ENCODE measurements at places on chromosomes 7 and 10.

DNA sequence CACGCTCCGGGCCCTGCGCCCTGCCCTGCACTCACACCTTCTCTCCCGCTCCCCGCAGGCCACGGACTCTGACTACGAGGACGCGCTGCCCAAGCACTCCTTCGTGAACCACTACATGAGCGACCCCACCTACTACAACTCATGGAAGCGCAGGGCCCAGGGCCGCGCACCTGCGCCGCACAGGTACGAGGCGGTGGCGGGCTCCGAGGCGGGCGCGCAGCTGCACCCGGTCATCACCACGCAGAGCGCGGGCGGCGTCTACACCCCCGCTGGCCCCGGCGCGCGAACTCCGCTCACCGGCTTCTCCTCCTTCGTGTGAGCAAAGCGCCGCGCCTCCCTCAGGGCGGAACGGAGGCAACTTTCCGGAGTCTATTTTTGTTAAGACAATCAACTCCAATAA is 417.0 kb upstream of the FOXK1 start:
- no peak for DNase-seq

GRCh38 chr7:71486856-71487628 is 355.1 kb downstream of the GALNT17 start:
- no peak for DNase-seq

DNA sequence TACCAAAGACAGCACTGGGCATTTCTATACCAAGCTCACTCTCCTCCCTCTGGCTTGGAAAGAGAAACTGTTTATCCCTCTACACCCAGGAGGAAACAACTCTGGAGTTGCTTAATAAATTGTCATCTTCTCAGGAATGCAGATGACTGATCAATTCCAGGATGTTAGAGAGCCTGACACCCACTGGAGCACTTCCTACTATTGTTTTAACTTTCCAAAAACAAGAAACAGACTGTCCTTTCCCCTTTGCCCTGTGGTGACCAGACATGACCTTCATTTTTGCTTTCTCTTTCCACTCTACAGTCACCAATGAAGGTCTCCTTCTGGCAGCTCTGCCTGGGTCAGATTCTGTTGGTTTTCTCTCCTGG is 19.6 kb downstream of the GIMAP4 start:
- DNase-seq = no peak

DNA sequence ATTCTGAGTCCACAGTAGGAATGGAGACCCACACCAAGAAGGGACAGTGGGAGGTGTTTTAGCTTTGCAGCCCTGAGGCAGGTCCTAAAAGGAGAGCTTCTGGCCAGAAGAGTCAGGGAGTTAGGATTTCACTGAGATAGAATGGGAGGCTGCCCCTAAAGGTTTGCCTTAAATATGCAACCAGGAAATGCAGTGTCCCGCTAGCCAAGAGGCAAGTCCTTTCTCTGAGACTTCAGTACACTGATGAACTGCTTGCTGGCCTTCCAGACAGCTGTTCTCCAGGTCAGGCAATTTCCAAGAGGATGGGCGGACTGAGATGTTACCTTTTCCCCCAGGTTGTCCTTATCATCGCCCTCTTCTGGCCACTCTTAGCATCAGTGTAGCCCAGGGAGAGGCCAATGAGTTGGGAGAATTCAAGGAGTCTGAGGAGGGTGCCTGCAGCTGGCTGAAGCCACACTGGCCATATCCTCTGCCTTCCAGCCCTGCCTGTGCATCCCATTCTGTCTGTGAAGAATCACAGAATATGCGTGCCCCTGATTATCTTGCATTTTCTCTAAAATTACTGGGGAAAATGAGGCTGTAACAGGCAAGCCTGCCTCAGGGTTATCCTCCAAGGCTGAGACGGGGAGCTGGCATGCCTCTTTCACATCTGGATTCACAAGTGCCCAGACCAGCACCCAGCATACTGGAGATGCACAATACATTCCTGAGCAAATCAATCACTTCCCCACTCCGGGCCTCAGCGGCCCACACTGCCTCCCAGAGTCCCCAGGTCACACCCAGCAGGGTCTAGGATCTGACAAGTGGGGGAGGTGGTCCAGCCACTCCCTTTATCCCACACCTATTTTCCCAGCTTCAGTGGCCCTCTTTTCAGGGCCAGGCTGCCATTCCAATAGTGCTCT is 2.4 kb downstream of the TLL2 start:
- DNase-seq = peak; percentile 50

- DNase-seq = no peak
Observed at GRCh38 chr10:30607814-30608213, 21.7 kb downstream of the LYZL2 start.

- DNase-seq = no peak
Observed at GRCh38 chr10:103281753-103282152, 4.8 kb downstream of the INA start.

DNA sequence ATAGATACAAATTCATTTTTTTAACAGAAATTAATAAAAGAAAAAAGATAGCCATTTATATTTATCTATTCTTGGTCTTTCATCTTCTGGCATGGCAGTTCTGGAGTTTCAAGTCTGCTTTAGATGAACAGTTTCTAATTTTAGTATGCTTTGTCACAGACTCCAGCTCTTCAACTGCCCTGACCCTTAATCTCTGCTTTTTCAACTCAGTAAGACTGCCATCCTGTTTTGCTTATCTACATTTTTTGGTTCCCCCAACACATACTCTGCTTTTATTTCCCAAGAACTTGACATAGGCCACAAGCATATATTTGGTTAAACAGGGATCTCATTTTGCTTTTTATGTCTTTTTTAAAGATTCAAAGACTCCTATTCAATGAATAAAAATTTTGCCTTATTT is 309.3 kb upstream of the KCND2 start:
- DNase-seq = no peak

- no peak for DNase-seq
Observed at GRCh38 chr7:29990931-29991330, 1.3 kb upstream of the SCRN1 start.

DNA sequence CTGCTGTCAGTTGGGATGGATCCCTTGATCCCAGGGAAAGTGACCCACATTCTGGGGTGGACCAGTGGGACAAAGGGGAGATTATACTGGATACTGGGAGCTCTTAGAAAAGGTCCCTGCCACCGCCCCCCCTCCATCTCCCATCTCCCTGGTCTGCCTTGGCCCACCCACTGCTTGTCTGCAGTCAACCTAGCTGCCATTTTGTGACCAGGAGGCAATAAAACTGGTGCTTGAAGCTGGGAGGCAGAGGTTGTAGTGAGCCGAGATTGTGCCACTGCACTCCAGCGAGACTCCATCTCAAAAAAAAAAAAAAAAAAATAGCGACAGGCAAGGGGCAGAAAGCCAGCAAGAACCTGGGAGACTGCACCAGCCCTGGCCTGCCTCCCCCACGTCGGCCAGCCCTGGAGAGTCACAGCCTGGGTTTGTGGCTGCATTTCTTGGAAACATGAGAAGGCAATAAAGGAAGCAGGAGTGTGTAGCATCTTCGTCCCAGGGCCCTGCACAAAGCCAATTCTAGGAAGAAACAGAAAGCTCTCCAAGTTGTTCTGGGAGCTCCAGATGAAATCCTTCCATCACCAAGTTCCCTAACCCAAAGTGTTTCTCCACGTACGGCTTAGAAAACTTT is 4.7 kb upstream of the ARPC1B start:
- no peak for DNase-seq

DNA sequence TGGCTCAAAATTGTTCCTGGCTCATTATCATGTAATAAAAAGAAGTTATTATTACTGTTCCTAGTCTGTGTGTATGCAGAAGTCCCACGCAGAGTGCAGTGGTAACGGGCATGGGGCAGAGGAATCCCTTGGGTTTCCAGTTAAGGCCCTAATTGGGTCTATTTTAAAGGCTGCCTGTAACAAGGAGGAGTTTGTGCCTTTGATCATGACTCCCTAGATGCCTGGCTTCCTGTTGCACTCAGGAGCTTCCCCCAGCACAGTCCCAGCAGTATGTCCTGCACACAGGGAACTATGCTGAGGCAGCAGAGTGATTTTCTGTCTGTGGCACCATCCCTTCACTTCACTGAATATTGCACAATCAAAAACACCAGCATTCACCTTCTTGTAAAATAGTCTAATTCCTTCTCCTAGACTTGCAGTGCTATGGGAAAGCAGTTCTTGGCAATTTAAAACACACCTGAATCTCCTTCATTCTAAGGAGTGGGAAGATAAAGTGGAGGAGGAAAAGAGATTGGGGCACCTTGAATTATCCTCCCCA is 22.9 kb downstream of the SORCS1 start:
- DNase-seq = no peak

DNA sequence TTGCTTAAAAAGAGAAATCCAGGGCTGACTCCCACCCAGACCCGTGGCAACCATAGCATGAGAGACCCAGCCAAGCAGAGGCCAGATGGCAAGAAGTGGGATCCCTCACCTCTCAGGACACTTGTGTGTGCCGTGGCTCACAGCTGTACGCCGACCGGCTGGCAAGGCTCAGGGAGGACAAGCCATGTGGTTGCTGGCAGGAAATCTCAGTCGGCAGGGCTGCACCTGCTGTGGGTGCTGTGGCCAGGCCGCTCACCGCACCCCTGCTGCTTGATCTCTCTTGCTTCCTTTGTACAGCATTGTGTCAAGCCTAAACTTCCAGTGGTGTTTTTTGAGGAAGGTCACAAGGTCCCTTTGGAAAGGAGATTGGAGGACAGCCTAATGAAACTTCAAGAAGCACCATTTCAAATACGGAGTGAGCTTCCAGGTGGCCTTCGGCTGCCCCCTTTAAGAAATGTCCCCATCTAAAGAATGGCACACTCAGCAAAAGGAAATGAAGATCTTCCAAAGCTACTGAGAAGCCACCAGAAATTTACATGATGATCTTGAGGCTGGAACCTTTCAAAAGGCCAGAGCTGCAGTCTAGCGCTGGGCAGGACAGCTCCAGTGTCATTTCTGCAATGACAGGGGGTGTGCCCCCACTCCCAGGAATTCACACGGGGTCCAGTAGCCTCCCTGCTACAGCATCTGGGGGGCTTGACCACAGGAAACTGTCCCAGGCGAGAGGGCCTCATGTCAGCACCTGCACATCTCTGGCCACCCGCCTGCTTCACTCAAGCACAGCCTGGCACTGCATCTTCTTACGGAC is 409.0 kb upstream of the MGMT start:
- DNase-seq = peak; percentile 56

DNA sequence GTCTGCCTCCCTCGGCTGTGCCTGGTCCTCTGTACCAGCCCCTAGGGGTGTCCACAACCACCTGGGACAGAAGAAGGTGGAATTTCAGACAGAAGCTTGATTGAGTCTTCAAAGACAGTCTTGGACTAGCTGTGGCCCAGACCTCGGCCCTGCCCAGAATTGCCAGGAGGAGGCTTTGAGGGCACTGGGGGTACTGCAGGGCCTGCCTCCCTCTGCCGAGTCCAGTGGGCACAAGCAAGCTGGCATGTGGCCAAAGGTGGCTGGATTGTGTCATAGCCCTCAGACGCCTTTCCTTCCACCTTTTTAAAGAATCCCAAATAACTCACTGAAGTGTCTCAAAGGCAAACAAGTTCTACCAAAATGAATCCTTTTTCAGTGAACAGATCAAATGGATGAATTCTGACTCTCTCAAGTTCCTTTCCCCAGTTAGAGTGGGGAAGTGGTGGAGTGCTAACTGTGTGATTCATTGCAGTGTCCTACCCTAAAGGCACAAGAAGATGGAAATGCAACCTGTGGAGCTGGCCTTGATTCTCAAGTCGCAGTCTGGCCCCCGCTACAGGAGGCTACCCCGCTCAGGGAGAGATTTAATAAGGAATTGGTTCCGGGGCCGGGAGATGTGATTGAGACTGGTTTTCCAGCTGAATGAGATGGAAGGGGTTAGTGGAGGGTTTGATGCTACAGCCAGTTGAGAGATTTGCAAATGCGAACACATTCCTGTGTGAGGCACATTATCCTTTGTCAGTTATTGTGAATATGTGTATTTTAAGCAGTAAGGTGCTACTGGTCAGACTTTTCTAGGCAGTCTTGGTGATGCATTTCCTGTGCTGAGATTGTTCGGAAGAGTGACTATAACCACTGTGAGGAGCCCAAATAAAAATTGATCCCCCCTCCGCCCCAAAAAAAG is 28.8 kb upstream of the SLC26A4 start:
- DNase-seq = no peak

- peak; percentile 89 for DNase-seq
Observed at GRCh38 chr10:133261726-133262325, 14.8 kb downstream of the ADAM8 start.

- no peak for DNase-seq
Observed at GRCh38 chr10:48545462-48546145, 59.3 kb downstream of the ARHGAP22 start.

GRCh38 chr7:115511330-115511729 is 519.2 kb downstream of the TFEC start:
- no peak for DNase-seq

GRCh38 chr7:92823042-92823441 is 13.3 kb downstream of the CDK6 start:
- DNase-seq = peak; percentile 44

DNA sequence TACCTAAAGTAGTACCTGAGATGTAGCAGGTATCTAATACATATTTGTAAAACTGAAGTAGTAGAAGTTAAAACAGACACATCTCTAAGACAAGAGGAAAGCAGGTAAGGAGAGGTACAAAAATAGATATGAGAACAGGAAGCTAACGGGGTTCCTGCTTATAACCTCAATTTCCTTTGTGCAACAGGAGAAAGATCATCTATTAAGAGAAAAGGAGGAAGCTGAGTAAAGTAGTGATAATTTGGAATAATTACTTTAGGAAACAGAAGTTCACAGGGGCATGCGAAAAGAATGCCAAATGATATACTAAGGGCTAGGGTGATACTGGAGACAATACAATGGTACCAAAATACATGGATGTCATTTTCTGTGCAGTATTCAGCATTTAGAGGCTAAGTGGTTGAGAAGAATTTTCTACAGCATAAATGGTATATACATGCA is 108.7 kb downstream of the NRBF2 start:
- no peak for DNase-seq

GRCh38 chr7:82755705-82756551 is 312.4 kb upstream of the CACNA2D1 start:
- DNase-seq = no peak

DNA sequence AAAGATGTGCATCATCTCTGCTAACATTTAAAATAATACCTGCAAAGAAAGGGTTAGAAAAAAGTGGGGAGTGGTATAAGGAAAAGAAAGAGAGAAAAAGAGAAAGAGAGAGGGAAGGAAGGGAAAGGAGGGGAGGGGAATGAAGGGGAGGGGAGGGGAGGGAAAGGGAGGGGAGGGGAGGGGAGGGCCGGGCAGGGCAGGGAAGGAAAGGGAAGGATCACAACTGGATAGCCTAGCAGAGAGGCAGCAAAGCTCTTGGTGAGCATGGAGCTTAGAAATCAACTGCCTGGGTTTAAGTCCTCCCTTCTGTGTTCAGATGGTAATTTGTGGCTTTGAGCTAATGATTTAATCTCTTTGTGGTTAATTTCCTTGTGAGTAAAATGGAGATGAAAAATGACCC is 5.4 kb upstream of the FAM237B start:
- DNase-seq = no peak

All from activated CD4-positive, alpha-beta T cell treated with anti-CD3 and anti-CD28 coated beads, Interleukin-2, Interleukin-6, amounts not matched to agents 100 ng/mL and 50 ng/mL, durations not matched to agents 16 hours and 8 hours (primary cell).